ENCODE measurements at places on chromosomes 4 and X. TPM values are rescaled to one million over a fixed set of nuclear protein-coding genes. Genes with fewer than 3 reads are reported as not detected.

HSFX1 gene
- total RNA-seq = 1.3 TPM

TMSB15C gene
- 3.4 TPM for total RNA-seq

PLAC8 gene
- 17.5 TPM for total RNA-seq

HTR2C gene
- not detected for total RNA-seq

GABRG1 gene
- total RNA-seq = not detected

GASK1B gene
- total RNA-seq = 75.9 TPM

ZCCHC4 gene
- total RNA-seq = 12.3 TPM

USP17L17 gene
- total RNA-seq = not detected

POLN gene
- total RNA-seq = 5.5 TPM

PHKA1 gene
- total RNA-seq = 11.9 TPM

EVC2 gene
- total RNA-seq = 10.8 TPM

RHOH gene
- not detected for total RNA-seq

ADH1A gene
- not detected for total RNA-seq

PDZD4 gene
- 0.47 TPM for total RNA-seq

PPP4R3C gene
- not detected for total RNA-seq

TBC1D19 gene
- 69.9 TPM for total RNA-seq

RHOXF2 gene
- total RNA-seq = not detected

BBS12 gene
- 7.8 TPM for total RNA-seq

CNGA1 gene
- total RNA-seq = not detected

DMRTC1B gene
- total RNA-seq = not detected

USP51 gene
- total RNA-seq = 0.64 TPM

MAGED1 gene
- total RNA-seq = 582 TPM

MFAP3L gene
- total RNA-seq = 31.1 TPM

DCK gene
- total RNA-seq = 19.0 TPM

PSAPL1 gene
- total RNA-seq = not detected

ERVMER34-1 gene
- total RNA-seq = 0.13 TPM

CYLC1 gene
- not detected for total RNA-seq

CTAG1A gene
- not detected for total RNA-seq

HTRA3 gene
- 49.3 TPM for total RNA-seq

ZFP92 gene
- 0.05 TPM for total RNA-seq

NRK gene
- not detected for total RNA-seq

KLHL13 gene
- 0.11 TPM for total RNA-seq

SULT1B1 gene
- under 0.01 TPM for total RNA-seq

KIAA1210 gene
- total RNA-seq = not detected

KCNE5 gene
- total RNA-seq = 4.6 TPM

TMPRSS11A gene
- not detected for total RNA-seq

CT83 gene
- not detected for total RNA-seq

TRIML2 gene
- not detected for total RNA-seq

FSTL5 gene
- 0.19 TPM for total RNA-seq

CCKAR gene
- total RNA-seq = not detected

ARR3 gene
- total RNA-seq = not detected

PTPN13 gene
- total RNA-seq = 0.05 TPM

XK gene
- 0.88 TPM for total RNA-seq

TMEM35A gene
- 1.4 TPM for total RNA-seq

FAM199X gene
- 39.1 TPM for total RNA-seq

DGKQ gene
- 12.5 TPM for total RNA-seq

TSPAN7 gene
- 38.9 TPM for total RNA-seq

MAGEB10 gene
- total RNA-seq = not detected

PASD1 gene
- total RNA-seq = not detected

BEX5 gene
- total RNA-seq = not detected

MTMR8 gene
- total RNA-seq = not detected
